Activated B cell treated with CpG ODN at 0.5 μM for 24 hours (primary cell): ENCODE measurements at places on chromosomes 16 and 17. TPM values are rescaled to one million over a fixed set of nuclear protein-coding genes. Genes with fewer than 3 reads are reported as not detected.
A peak's percentile ranks its signal among the peaks of the same experiment; 100 is the strongest.

MSLN gene
- total RNA-seq = not detected in 2 replicates

TNP2 gene
- total RNA-seq = not detected in 2 replicates

DNA sequence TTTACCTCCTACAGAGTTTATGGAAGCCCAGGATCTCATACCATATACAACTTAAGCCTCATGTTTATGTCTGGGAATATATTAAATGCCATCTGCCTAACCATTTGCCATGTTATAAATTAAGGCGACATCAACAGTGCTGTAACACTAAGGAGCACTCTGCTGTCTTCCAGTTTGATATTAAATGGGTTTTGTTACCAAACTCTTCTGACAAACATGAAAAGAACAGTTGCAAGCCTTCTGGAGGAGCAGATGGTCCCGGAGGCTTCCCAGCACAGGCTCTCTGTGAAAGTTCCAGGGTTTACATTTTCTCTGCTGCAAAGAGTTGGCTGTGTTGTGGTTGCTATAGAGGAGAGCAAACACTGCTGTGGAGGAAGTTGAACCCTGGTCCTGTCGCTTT lies 545.3 kb upstream of the SALL1 start:
- H3K36me3 ChIP-seq = no peaks in the 10 kb centered on the region
- no peaks in the 10 kb centered on the region for H3K4me1 ChIP-seq

GRCh38 chr17:3647769-3648555 lies 11.4 kb downstream of the CTNS start:
- peaks cover 16% of the 10 kb centered on the region for H3K36me3 ChIP-seq
- H3K27me3 ChIP-seq = no peaks in the 10 kb centered on the region
- H3K27ac ChIP-seq = no peak overlapping the region
- no peak overlapping the region for H3K4me3 ChIP-seq
- peaks cover 30% of the 10 kb centered on the region for H3K4me1 ChIP-seq

DNA sequence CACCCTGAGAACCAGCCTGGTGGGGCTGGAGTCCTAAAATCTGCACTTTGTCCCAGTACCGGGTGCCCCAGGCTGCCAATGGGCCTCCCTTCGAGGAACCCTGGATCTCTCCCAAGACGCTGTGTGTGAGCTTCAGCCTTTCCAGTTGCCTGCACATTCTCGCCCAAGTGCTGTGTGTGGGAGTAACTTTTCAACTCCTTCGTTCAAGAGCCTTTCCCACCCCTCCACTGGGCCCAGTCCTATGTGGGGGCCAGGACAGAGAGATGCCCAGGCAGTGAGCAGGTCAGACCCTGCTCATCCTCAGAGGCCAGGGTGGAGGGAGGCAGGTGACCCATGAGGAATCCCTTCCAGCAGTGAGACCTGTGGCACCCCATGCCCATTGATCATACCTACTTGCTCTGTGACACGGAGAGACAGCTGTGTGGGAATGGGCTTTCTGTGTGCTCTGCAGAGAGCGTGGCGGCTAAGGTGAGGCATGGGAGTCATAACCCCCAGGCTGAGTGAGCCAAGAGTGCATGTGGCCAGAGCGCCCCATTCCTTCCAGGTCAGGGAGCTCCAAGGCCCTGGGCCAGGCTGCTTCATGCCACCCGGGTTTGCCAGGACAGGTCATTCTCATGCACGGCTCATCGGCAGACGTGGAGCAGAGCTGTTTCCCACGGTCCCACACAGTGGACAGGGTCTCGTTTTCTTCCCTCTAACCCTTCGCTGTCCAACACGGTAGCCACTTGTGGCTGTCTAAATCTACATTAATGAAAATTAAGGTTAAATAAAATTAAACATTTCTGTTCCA lies 154.4 kb downstream of the CLEC16A start:
- no peaks in the 10 kb centered on the region for H3K27me3 ChIP-seq
- H3K27ac ChIP-seq = no peak overlapping the region
- H3K4me1 ChIP-seq = peaks cover 41% of the 10 kb centered on the region
- no peak overlapping the region for H3K4me3 ChIP-seq

DNA sequence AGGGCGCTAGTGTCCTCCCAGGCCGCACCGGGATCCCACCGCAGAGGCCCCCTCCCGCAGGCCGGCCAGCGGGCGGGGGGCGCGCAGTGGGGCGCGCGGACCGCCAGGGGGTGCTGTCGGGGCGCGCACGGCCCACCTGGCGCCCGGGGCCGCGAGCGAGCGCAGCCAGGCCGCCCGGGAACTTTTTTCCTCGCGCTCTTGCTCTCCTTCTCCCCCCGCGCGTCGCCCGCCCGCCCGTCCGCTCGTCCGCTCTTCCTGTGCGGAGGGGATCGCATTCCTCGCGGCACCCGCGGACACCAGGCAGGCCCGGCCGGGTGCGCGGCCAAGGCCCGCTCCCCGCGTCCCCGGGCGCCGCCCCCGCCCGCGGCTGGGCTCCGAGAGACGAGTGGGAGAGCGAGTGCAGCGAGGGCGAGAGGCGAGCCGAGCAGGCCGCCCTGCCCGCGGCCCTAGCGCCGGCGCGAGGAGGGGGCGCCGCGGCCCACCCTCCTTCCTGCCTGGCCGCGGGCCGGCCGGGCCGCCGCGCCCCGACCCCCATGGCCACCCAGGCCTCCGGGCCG lies at the start of gene RAI1:
Gene RAI1, plus strand, starts transcription at position 272 of the 557 bp plus-strand sequence. CDS start 111,491 bp downstream, outside the sequence.
- H3K27me3 ChIP-seq = no peaks in the 10 kb centered on the region
- H3K27ac ChIP-seq = peak within 1 kb of the TSS; percentile 81
- peak within 1 kb of the TSS; percentile 91 for H3K4me3 ChIP-seq
- peak; percentile 84 for DNase-seq

DNA sequence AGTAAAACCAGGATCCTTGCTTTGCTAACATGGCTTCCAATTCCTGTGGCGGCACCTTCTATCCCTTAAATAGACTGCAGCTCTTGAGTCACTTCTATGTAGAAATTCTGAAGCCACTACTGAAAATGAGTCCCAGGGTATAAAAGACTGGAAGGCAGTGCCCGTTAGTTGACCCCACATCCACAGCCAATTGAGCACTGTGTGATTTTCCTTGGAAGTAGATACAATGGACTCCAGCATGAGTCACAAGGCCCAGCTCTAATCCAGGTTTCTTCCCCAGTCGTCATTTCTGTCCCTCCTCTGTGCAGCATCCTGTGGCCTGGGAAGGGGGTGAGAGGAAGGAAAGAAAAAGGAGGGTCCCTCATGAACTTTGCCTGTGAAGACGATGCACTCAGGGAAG lies 69.5 kb downstream of the HLF start:
- DNase-seq = no peak
- H3K4me3 ChIP-seq = no peak overlapping the region
- no peaks in the 10 kb centered on the region for H3K4me1 ChIP-seq
- peaks cover 3% of the 10 kb centered on the region for H3K27me3 ChIP-seq
- no peaks in the 10 kb centered on the region for H3K36me3 ChIP-seq

FOXF1 gene
- not detected in 2 replicates for total RNA-seq

GRCh38 chr17:59074494-59074893 lies 32.2 kb downstream of the TRIM37 start:
- no peak overlapping the region for H3K4me3 ChIP-seq
- no peaks in the 10 kb centered on the region for H3K4me1 ChIP-seq
- H3K27ac ChIP-seq = no peak overlapping the region
- H3K36me3 ChIP-seq = peaks cover 60% of the 10 kb centered on the region
- H3K27me3 ChIP-seq = no peaks in the 10 kb centered on the region

CHST4 gene
- not detected in 2 replicates for total RNA-seq

SPEM2 gene
- not detected in 2 replicates for total RNA-seq

DNA sequence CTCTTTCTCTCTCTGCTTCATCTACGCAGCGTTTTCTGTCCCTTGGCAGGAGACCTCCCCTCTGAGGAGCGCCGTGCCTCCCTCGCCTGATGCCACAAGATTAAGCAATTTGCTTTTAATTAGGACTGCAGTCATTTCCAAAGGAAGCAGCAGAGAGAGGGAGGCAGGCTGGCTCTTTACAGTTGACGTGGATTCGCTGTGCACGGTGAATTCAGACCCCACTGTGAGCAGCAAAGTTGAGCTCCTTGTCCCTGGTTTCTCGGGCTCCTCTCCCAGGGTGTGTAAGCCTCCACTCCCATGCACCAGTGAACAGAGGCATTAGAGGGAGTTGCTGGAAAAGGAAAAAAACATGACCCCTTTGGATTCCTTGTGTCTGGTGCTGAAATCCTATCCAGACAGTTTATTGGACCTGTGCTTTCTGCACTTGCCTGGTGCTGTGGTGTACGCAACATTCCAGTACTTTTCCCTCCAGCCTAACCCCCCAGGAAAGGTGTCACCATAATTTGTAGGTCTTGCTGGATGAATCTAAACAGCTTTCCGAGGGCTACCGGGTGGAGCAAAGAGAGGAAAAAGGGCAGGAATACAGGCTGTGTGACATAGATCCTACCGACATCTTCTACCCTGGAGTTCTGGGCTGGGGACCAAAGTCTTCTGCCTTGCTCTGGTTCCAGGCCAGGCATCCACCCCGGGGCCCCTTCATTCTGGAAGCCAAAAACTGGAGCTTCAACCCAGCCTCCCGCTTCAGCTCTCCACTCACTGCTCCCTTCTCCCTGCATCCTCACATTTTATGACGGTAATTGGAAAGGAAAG lies 171.0 kb downstream of the MAF start:
- no peak overlapping the region for H3K4me3 ChIP-seq
- no peaks in the 10 kb centered on the region for H3K4me1 ChIP-seq
- H3K27me3 ChIP-seq = peaks cover 5% of the 10 kb centered on the region

DNA sequence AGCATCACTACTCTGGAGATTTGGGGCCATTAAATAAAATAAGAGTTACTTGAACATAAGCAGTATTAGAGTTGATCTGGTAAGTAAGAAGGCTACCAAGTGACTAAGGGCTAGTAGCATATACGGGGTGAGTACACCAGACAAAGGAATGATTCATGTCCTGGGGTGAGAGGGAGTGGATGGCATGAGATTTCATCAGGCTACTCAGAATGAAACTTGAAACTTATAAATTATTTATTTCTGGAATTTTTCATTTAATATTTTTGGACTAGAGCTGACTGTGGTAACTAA lies 2.3 kb downstream of the SLFN5 start:
- peaks cover 25% of the 10 kb centered on the region for H3K4me1 ChIP-seq
- H3K36me3 ChIP-seq = peaks cover 10% of the 10 kb centered on the region
- H3K4me3 ChIP-seq = no peak overlapping the region
- DNase-seq = no peak

BEAN1 gene
- total RNA-seq = not detected in 2 replicates

DNA sequence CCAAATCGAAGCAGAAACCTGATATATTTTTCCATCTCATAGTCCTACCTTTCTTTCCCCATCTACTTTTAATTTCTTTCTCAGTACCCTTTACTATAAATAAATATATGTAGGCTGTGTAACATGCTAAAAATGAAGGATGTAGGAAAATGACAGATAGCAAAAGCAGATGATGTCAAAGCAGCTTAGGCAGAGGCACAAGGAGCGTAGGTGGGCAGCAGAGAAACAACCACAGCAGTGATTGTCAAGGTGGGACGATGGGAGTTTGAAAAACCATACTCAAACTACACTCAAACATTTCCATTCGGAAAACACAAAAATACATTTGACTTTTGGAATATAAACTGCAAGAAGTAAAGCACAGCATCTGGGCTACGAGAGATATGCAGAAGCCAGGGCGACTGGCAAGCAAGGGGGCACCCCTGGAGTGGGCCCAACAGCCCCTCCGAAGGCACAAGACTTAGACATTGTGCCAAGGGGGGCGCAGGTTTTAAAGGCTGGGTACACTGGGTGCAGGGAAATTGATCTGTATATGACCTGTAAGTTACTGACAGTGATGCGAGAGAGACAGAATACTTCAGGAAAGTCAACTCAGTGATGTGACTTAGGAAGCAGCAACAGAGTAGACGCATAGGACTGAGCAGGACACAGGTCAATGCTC lies 31.1 kb downstream of the SNN start:
- no peak for DNase-seq
- H3K27ac ChIP-seq = no peak overlapping the region
- H3K4me1 ChIP-seq = peaks cover 30% of the 10 kb centered on the region
- H3K27me3 ChIP-seq = no peaks in the 10 kb centered on the region
- peaks cover 90% of the 10 kb centered on the region for H3K36me3 ChIP-seq

- peaks cover 6% of the 10 kb centered on the region for H3K4me1 ChIP-seq
- DNase-seq = no peak
- no peak overlapping the region for H3K4me3 ChIP-seq
Observed at GRCh38 chr17:42803074-42803883, 4.6 kb downstream of the CNTD1 start.

DNA sequence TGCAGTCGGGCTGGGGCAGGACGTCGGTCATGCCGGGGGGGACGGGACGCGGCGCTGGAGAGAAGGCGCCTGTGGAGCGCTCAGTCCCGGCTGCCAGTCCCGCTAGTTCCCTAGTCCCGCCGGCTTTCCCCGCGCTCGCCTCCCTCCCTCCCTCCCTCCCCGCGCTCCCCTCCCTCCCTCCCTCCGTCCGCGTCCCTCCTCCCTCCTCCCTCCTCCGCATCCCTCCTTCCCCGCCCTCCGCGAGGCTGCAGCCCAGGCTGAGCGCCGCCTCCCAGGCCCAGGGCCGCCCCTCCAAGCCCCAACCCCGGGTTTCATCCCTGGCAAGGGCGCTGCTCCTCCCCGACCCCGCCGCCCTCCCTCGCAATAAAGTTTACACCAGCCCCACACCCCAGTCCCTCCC lies 34.8 kb downstream of the TIMM22 start:
- H3K4me1 ChIP-seq = peaks cover 24% of the 10 kb centered on the region
- no peak overlapping the region for H3K27ac ChIP-seq
- no peak for DNase-seq
- H3K27me3 ChIP-seq = no peaks in the 10 kb centered on the region
- H3K4me3 ChIP-seq = no peak overlapping the region
- H3K36me3 ChIP-seq = peaks cover 18% of the 10 kb centered on the region

- H3K27ac ChIP-seq = no peak overlapping the region
- no peak overlapping the region for H3K4me3 ChIP-seq
- DNase-seq = no peak
- H3K4me1 ChIP-seq = no peaks in the 10 kb centered on the region
- H3K36me3 ChIP-seq = no peaks in the 10 kb centered on the region
Observed at GRCh38 chr17:78507526-78507925, 69.7 kb downstream of the DNAH17 start.

CNTD1 gene
- not detected in 2 replicates for total RNA-seq

- no peak for DNase-seq
- H3K27ac ChIP-seq = no peak overlapping the region
Observed at GRCh38 chr17:7858522-7858810, 663 bp downstream of the CYB5D1 start.
